Activated T-helper 1 cell treated with anti-CD3 and anti-CD28 coated beads, Interleukin-12 subunit alpha, Interleukin-12 subunit beta, Interleukin-2, Interleukin-4 antibody, amounts not matched to agents 30 ng/mL and 10 ng/mL and 1 ng/mL, durations not matched to agents 14 hours and 24 hours and 36 hours (primary cell): ENCODE measurements at places on chromosomes 16 and 17.

DNA sequence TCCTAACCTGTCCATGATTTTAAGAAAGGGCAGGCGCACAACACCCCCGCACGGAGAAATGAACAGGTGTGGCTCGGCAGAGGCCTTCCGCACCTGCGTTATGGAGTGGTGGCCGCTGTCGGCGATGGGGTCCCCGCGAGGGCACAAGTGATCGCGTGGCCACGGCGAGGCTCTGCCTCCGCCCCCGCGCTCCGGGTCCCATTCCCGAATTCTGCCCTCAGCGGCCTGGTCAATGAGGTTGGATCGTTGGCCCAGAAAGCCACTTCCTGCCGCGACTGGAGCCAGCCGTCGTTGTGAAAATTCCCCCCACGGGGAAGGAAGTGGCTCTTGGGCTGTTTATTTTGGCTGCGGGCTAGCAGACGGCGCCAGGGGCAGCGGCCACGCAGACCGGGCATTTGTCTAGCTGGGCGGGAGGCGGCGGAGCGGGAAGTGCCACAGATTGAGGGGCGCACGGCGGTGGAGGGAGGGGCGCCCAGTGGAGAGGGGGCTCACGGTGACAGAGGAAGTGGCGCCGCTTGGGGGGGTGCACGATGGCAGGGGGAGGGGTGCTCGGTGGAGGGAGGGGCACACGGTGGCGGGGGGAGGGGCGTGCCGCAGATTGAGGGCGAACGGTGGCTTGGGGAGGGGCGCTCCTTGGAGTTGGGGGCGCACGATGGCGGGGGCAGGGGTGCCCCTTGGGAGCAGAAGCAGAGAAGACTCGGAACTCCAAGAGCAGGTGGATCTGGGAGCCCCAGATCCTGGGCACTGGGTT is 25.0 kb downstream of the MRC2 start:
- H3K27ac ChIP-seq: peak overlapping the region; percentile 55
- peak; percentile 24 for DNase-seq
- no peaks in the 10 kb centered on the region for H3K36me3 ChIP-seq
- H3K4me1 ChIP-seq: peaks cover 21% of the 10 kb centered on the region
- peaks cover 79% of the 10 kb centered on the region for H3K27me3 ChIP-seq

GRCh38 chr17:48494335-48494734 is 36.5 kb downstream of the HOXB1 start:
- peaks cover 25% of the 10 kb centered on the region for H3K27me3 ChIP-seq
- H3K36me3 ChIP-seq: peaks cover 1% of the 10 kb centered on the region
- peak overlapping the region; percentile 75 for H3K27ac ChIP-seq
- DNase-seq: no peak
- H3K4me3 ChIP-seq: no peak overlapping the region

DNA sequence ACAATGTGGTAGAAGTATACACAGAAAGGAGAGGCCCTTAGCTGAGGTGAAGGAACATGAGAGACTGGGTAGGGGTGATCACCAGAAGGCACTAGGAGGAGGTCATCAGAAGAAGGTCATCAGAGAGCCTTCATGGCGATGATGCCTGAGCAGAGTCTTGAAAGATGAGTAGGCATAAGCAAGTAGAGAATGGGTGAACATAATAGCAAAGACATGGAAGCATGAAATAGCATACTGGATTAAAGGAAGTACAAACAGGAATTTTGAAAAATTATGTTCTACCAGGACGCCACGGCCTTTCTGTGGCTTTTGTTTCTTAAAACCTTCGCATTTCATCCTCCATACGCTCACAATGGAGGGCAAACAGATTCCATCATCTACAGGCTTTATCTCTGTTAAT is 2.9 kb downstream of the IKZF3 start:
- DNase-seq: no peak
- peak overlapping the region; percentile 75 for H3K4me3 ChIP-seq
- H3K27ac ChIP-seq: peak overlapping the region; percentile 57
- H3K36me3 ChIP-seq: peaks cover 9% of the 10 kb centered on the region
- H3K4me1 ChIP-seq: peaks cover 46% of the 10 kb centered on the region

- no peak for DNase-seq
- peaks cover 38% of the 10 kb centered on the region for H3K4me1 ChIP-seq
- no peaks in the 10 kb centered on the region for H3K36me3 ChIP-seq
- no peak overlapping the region for H3K27ac ChIP-seq
- H3K4me3 ChIP-seq: no peak overlapping the region
Observed at GRCh38 chr16:87461466-87461991, 31.3 kb downstream of the ZCCHC14 start.

- no peaks in the 10 kb centered on the region for H3K36me3 ChIP-seq
- no peak for DNase-seq
- no peak overlapping the region for H3K27ac ChIP-seq
- H3K27me3 ChIP-seq: peaks cover 20% of the 10 kb centered on the region
Observed at GRCh38 chr16:70688246-70688742, 2.4 kb upstream of the MTSS2 start.

GRCh38 chr17:40445751-40446468 is 2.7 kb downstream of the IGFBP4 start:
- H3K4me1 ChIP-seq: peaks cover 64% of the 10 kb centered on the region
- DNase-seq: no peak
- H3K4me3 ChIP-seq: peak overlapping the region; percentile 80
- H3K27me3 ChIP-seq: peaks cover 2% of the 10 kb centered on the region

- H3K27ac ChIP-seq: no peak overlapping the region
- peaks cover 7% of the 10 kb centered on the region for H3K36me3 ChIP-seq
- no peak overlapping the region for H3K4me3 ChIP-seq
- peaks cover 45% of the 10 kb centered on the region for H3K4me1 ChIP-seq
- no peak for DNase-seq
- no peaks in the 10 kb centered on the region for H3K27me3 ChIP-seq
Observed at GRCh38 chr17:21217346-21217745, 3.4 kb upstream of the TMEM11 start.

DNA sequence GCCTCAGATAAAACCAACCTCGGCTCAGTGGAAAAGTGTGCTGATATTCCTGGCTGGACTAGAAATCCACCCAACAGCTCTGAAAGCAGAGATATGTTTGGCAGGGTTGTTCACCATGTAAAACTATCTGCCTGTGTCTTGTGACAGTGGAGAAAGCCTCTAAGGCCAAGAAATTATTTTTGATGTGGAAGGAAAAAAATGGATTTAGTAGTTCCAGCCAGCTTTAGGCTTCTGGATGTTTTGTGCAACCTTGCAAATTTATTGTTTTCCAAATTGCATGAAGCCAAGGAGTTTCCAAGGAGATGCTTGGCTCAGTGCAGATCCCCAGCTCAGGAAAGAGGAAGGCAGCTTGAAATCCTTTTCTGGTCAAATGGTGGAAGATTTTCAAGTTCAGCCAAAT is 31.6 kb downstream of the TEKT5 start:
- H3K27ac ChIP-seq: no peak overlapping the region
- no peak for DNase-seq
- peaks cover 5% of the 10 kb centered on the region for H3K27me3 ChIP-seq
- H3K36me3 ChIP-seq: no peaks in the 10 kb centered on the region
- H3K4me3 ChIP-seq: no peak overlapping the region

GRCh38 chr17:47607481-47607880 is 42.2 kb upstream of the KPNB1 start:
- peaks cover 10% of the 10 kb centered on the region for H3K4me1 ChIP-seq
- no peaks in the 10 kb centered on the region for H3K27me3 ChIP-seq
- peaks cover 28% of the 10 kb centered on the region for H3K36me3 ChIP-seq
- DNase-seq: no peak
- H3K4me3 ChIP-seq: no peak overlapping the region

DNA sequence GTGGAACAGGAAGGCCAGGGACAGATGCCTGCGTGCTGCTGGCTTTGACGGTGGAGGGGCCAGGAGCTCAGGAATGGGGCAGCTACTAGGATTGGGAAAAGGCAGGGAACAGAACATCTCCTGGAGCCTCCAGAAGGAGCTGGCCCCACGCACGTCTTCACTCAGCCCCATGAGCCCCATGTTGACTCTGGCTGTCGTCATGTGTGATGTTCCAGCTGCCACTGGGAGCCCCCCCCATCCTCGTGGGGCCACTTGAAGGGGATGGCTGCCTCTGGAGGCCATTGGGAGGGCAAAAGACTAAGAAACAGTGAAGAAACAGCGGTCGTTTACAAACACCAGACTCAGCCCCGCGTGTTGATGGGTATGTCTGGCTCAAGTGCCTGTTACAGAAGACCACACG is 18.5 kb upstream of the APRT start:
- H3K4me1 ChIP-seq: no peaks in the 10 kb centered on the region
- no peak for DNase-seq
- no peaks in the 10 kb centered on the region for H3K36me3 ChIP-seq
- H3K4me3 ChIP-seq: no peak overlapping the region

DNA sequence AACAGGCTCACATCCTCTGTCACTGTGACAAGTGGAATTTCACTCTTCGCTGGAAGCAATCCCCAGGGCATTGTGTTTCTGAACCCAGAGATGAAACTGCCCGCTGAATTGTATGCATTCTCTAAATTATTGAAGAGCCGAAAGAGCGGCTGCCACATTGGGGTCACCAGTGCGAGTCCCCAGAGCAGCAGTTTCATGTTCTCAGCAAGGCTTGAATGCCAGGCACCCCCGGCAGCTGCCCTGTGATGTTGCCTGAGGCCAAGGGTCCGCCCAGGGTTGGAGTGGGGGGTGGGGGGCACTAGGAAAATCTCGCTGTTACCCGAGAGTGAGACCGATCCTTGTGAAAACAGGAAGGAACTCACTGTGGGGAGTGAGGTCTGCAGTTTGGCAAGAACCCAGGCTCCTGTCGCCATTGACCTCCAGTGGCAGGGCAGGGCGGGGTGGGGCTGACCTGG is 20.7 kb upstream of the BCAR1 start:
- H3K4me1 ChIP-seq: no peaks in the 10 kb centered on the region
- no peaks in the 10 kb centered on the region for H3K36me3 ChIP-seq
- no peak for DNase-seq
- H3K27ac ChIP-seq: no peak overlapping the region
- H3K4me3 ChIP-seq: no peak overlapping the region

GRCh38 chr16:3282103-3282729 is 1.1 kb upstream of the ZNF263 start:
- peak overlapping the region; percentile 97 for H3K27ac ChIP-seq
- H3K36me3 ChIP-seq: peaks cover 35% of the 10 kb centered on the region
- peaks cover 3% of the 10 kb centered on the region for H3K27me3 ChIP-seq
- peak overlapping the region; percentile 94 for H3K4me3 ChIP-seq
- DNase-seq: no peak

- DNase-seq: no peak
- H3K36me3 ChIP-seq: no peaks in the 10 kb centered on the region
- no peaks in the 10 kb centered on the region for H3K27me3 ChIP-seq
Observed at GRCh38 chr16:20271893-20272292, 55.4 kb downstream of the GP2 start.

GRCh38 chr16:1310832-1311200 is 1.4 kb downstream of the UBE2I start:
- peak; percentile 34 for DNase-seq
- peak overlapping the region; percentile 95 for H3K4me3 ChIP-seq
- peaks cover 2% of the 10 kb centered on the region for H3K27me3 ChIP-seq
- peaks cover 20% of the 10 kb centered on the region for H3K36me3 ChIP-seq
- H3K4me1 ChIP-seq: peaks cover 19% of the 10 kb centered on the region
- peak overlapping the region; percentile 93 for H3K27ac ChIP-seq

DNA sequence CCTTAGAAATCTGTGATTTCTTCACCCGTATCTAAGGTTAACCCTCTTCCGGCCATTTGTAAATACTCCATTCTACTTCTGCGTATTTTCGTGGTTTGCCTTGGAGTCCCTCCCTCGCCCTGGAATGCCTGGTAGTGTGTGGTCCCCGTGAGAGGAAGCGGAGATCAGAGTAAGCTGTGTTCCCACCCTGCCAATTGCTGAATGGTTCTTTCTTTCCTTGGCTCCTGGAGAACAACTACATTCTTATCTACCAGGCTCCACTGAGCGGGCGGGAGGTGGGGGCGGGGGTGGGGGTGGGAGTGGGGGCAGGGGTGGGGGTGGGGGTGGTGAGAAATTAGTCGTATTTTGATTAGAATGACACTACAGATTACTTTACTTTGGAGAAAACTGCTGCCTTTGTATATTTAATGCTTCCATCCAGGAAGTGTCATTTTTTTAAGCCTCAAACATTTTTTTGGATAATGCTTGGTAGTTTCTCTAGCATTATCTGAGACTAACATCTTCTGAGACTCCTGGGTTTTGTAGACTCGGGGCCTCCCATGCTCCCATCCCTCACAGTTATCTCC is 20.9 kb upstream of the FASN start:
- H3K27ac ChIP-seq: no peak overlapping the region
- H3K36me3 ChIP-seq: peaks cover 6% of the 10 kb centered on the region
- H3K4me3 ChIP-seq: no peak overlapping the region
- H3K4me1 ChIP-seq: peaks cover 17% of the 10 kb centered on the region
